ENCODE measurements at places on chromosomes 16 and 17.

GRCh38 chr17:18247613-18248001 is 10.9 kb downstream of the FLII start:
- DNase-seq, result no peak

DNA sequence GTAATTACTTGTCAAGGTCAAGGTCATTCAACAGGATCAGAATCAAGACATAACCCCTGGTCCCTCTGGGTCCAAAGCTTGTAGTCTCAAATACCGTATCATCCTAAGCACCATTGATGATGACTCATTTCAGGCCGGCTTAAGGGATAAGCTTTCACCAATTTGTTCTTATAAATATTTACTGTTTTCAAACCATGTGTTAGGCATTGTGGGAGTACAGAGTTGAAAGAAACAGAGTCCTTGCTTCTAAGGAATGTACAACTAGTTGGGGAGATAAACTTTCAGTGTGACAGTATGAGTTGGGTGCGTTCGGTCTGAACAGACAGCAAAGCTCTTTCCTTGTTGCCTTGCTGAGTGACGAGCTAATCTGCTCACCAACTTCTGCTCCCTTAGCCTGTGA is 183.5 kb upstream of the MAF start:
- DNase-seq, result no peak

- DNase-seq, result no peak
Measured at GRCh38 chr16:379183-379960, 2.4 kb downstream of the PGAP6 start.

DNA sequence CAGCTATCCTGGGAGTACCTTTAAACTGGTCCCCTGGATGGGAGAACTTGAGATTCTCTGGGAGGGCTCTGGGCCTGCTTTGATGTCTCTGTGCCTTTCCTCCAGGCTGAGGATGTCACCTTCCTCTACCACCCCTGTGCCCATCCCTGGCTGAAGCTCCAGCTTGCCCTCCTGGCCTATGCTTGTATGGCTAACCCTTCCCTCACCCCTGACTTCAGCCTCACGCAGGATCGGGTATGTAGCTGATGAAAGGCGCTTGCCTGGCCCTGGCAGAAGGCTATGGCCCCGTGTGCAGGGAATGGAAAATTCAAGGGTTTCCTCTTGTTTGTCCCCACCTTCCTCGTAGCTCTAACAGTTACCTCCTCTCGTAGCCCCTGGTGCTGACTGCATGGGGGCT is 3.0 kb downstream of the TP53I13 start:
- DNase-seq, result no peak

GRCh38 chr16:55367866-55368603 is 44.0 kb downstream of the IRX6 start:
- DNase-seq, result no peak

- no peak for DNase-seq
Measured at GRCh38 chr16:24883714-24884151, 38.0 kb downstream of the SLC5A11 start.

DNA sequence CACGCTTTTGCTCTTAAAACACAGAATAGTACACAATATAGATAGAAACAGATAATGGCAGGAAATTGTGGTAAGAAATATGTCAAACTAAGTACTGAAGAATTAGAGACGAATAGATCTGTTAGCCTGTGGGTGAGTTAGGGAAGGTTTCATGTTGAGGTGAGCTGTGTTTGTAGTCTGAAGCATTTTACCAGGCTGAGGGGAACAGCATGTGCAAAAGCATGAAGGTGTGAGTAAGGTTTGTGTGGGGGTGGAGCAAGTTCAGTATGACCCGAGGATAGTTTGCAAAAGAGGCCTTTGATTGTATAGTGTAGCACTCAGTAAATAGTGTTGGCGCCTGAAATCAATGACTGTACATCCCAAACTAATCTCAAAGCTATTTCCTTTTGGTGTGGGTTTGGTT is 13.8 kb downstream of the IGSF6 start:
- no peak for DNase-seq

DNA sequence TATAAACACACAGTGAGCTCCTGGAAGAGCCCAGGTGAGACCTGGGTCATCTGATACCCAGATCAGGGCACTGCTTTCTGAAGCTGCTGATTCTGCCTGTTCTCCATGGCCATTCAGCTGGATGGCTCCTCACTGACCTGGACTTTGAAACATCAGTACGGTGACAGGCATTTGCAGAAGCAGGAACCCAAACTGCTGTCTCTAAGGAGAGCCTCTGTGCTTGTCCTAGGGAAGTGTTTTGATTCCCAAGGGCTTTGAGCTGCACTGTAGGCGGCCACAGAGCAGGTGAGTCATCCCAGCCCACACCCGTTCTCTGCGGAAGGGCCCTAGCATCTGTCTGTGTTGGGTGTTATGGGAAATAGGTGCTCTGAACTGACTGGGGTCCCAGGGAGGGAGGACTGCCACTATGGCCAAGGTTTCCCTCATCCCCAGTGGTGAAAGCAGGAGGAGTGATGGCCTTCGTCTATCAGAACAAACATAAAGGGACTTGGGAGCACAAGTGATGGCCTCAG is 60.7 kb upstream of the ADCY9 start:
- no peak for DNase-seq

- no peak for DNase-seq
Measured at GRCh38 chr16:68401871-68402747, 46.2 kb downstream of the SMPD3 start.

DNA sequence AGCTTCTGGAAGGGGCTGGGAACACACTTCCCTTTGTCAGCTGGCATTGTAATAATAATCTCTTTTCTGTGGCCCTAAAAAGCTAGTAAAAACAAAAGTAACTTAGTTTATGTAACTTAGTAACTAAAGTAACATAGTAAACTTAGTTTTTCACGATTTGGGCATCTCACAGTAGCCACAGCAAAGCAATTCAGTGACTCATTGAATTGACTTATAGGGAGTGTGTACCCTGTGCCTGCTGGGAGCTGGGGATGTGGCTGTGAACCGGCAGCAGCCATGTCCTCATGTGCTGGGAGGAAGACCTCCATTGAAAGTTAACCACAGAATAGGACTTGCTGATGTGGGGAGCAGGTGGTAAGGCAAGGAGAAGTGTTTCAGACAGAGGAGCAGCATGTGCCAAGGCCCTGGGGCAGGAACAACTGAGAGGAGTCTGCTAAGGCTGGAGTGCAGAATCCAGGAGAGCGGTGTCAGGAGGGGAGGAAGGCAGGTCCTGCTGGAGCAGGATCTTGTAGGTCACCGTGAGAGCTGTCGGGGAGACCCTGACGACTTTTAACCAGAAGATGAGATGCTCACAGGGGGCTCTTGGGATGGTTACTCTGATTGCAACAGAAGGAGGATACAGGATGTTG is 112.8 kb downstream of the PLCG2 start:
- no peak for DNase-seq

DNA sequence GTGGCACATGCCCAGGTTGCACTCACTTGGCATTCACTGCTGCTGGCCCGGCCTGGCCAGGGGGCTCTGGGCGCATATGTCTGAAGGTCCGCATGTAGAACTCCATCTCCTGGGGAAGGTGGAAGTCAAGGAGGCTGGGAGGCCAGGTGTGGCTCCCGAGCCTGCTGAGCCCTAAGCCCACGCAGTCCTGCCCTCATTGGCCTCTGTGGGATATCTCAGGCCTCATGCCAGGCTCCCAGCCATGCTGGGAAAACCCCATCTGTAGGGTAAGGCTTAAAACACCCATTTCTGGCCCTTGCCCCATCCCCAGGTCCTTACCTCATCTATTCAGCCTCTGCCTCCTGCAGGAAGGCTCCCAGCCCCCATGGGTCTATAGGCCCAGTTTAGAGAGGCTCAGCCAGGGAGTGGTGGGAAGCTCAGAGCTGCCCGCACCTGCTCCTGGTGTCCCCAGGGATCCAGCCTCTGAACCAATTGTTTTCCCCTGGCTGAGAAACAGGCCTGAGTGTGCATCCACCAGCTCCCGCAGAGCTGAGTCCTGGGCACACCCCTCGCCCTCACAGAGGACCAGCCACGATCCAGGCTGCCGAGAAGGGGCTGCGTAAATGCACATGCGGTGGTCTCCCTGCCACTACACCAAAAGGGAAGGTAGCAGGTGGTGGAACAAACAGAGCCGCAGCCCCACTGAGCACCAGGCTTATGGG is 2.3 kb upstream of the TPPP3 start:
- no peak for DNase-seq
